Upper lobe of left lung (tissue), 6 donors: ENCODE measurements at places on chromosomes 4 and X. TPM values are rescaled to one million over a fixed set of nuclear protein-coding genes. Genes with fewer than 3 reads are reported as not detected.

Gene IL21
- not detected for total RNA-seq

Gene RAB9B
- 0.84 TPM for total RNA-seq

Gene STARD8
- 14.7 TPM for total RNA-seq

Gene PRRG1
- total RNA-seq = 6.8 TPM

Gene MSL3
- total RNA-seq = 29.6 TPM

Gene SLC9B1
- 1.4 TPM for total RNA-seq

Gene SEPTIN11
- total RNA-seq = 136 TPM

Gene NPY1R
- 2.3 TPM for total RNA-seq

Gene BEX1
- total RNA-seq = not detected

Gene KLHL4
- total RNA-seq = 0.89 TPM

Gene ADGRG2
- total RNA-seq = 0.69 TPM

Gene DNAAF6
- total RNA-seq = 2.9 TPM

Gene FGFR3
- total RNA-seq = 92.2 TPM

DNA sequence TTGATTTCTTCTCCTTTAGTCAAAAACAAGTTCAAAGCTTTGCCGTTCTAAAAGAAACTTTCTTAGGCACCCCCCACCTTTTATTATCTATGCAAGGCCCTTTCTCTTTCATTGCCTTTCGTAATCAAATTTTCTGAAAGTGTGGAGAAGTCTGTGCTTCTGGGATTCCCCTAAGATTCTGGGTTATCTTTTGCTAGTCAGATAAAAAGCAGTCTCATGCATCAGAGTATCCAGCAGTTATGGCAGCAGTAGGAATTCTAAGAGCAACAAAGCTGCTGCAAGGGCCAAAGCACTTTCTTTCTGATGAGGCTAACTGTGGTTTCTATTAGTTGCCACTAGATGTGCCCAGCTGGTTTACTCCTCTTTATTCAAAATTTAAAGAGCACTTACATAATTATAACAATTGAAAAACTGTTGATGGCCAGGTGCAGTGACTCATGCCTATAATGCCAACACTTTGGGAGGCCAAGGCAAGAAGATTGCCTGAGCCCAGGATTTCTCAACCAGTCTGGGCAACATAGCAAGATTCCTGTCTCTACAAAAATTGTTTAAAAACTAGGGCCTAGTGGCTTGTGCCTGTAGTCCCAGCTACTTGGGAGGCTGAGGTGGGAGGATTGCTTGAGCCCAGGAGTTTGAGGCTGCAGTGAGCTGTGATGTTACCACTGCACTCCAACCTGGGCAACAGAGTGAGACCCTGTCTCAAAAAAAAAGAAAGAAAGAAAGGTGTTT, 296.2 kb downstream of the PAPSS1 start:
- DNase-seq = no peak

GRCh38 chr4:173684223-173684622, 154.2 kb upstream of the HAND2 start:
- no peak for DNase-seq

DNA sequence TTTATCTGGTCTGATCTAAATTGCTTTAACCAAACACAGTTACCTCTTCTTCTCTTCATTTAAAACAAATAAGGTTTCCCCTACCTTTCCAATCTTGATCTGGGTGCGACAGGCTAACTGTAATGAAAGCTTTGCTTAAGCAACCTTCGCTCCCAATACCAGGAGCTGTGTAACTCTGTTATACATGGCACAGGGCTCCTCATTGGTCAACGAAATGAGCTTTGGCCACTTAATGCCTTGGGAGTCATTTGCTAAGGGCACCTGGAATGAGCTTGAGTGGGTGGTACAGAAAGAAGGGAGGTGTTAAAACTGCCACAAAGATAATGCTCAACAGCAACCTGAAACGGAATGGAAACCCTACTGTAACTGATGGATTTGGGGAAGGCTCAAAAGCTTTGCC, 140.5 kb downstream of the CHRNA9 start:
- DNase-seq = peak; percentile 47

- no peak for DNase-seq
Observed at GRCh38 chr4:141179474-141180373, 41.0 kb upstream of the ZNF330 start.

DNA sequence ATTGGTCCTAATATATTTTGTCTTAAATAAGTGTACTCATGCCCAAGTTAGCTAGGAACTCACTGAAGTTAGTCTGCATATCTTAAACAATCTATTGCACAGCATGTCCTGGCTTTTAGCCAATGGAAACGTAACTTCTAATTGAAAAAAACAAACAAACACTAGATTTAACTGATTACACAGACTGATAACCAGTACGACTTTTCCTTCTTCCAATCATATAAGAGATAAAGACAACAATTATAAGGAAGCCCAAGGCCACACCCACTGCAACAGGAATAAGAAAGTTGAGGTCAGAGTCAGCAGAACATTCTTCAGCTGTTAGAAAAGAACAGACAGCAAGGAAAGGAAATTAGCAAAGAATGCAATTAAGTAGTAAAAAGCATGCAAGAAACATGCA, 40.8 kb downstream of the LAMP2 start:
- no peak for DNase-seq

GRCh38 chr4:7625071-7625470, 190.3 kb upstream of the PSAPL1 start:
- no peak for DNase-seq

- DNase-seq = no peak
Observed at GRCh38 chr4:124650614-124651013, 61.9 kb downstream of the ANKRD50 start.

DNA sequence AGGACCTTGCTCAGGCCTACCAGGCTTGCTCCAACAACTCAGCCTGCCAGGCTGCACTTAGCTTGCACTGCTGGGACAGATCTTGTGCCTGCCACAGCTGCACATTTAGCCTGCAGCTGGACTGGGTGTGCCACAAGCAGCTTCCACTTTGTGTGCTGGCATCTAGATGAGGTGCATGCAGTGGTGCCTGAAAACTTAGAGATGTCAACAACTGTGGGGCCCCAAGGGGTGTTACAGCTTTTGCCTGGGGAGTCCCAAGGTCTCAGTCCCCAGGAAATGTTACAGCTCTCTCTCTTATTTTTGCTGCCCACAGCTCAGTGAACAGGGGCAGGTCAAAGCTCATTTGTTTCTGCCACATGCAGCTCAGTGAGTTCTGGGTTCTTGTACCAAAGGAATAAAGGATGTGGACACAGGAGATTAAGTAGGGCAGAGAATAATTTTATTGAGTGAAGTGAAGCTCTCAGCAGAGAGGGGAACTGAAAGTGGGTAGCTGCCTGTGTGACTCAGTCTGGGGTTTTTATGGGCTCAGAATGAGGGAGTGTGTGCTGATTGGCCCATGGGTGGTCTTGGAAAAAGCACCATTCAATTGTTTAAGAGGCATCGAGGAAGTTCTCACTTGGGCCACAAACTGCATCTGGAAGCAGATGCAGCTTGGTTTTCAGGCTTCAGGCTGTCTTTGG, 828.3 kb downstream of the TECRL start:
- no peak for DNase-seq

DNA sequence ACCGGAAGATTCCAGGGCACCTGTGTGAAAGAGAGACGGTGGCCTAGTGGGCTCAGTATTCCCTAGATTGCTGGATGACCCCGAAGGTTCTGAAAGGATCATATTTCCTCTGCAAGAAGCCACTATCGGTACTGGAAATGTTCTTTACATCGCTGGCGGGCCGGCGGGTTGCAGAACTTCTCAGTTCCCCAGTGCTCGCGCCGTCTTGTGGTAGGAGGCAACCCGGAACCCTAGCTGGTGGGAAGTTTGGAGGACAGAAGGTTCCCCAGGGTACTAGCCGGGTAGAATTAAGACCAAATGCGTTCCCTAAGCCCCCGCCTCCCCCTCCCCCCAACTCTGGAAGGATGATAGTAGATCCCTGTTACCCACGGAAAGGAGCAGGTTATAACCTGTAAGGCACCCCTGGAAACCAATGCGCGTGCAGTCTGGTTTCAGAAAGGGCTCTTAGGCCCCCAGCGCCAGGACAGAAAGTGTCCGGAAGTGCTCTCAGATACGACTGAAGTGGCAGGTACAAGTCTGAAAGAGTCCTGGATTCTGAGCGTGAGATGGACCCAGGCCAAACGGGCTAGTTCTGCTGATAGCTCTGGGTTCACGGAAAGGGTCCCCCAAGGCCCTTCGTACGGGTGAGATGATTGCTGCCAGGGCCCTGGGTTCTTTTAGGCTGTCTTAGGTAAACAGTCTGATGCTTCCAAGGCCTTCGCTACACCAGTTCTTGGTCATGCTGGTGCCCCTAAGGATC, 61.7 kb upstream of the DCAF8L1 start:
- no peak for DNase-seq

- no peak for DNase-seq
Observed at GRCh38 chr4:70589785-70590184, 2.3 kb upstream of the AMBN start.

GRCh38 chr4:25807102-25807728, 55.6 kb downstream of the SEL1L3 start:
- DNase-seq = no peak

DNA sequence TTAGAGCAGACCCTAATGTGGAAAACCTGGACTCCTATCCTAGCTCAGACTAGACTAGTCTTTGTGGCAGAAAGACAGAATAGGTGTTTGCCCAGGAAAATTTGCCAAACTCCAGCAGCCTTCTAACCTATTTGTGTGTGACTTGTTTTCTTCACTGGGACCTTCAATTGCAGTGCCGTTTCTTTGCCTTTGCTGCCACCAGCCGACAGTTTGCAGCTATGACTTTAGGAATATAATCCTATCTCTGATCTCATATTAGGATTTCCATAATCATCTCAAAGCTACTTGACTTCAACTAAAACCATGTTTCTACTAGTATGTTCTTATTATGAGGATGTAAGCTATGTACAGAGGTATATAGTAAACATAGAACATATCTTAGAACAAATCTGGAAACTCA, 60.2 kb upstream of the PGAM4 start:
- DNase-seq = no peak

DNA sequence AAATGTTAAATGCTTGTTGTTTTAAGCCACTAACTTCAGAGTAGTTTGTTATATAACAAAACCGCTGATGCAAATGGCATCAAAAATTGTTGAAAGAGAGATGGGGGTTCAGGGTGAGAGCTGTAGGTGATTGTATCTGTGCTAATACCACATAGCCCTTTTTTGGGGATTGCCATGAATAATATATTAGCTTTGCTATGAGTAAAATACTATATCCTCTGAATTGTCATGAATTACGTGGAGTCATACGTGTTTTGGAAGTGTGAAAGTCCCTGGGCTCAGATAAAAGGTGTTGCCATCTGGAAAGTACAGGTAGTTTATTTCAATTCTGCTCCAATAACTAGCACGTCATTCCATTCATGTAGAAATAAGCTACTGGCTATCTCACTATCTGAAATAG, 30.6 kb downstream of the DYNLT3 start:
- DNase-seq = no peak

DNA sequence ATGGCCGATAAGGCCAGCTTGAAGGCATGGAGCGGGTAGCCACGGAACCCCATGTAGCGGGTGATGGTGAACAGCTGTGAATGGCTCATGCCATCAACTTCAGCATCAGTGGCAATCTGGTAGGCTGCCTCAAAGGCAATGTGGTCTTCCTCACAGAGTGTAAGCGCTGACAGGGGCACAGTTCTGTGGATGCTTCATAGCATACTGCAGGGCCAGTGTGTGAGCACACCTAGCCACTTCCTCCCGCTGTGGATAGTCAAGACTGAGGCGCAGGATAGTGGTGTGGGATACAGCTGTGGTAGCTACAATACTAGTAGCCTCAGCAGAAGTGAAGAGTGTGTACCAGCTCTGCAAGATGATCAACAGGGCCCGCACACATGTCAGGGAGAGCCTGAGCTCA, 40.5 kb downstream of the C4orf33 start:
- DNase-seq = no peak

- no peak for DNase-seq
Observed at GRCh38 chr4:109040441-109040840, 262.0 kb downstream of the COL25A1 start.

DNA sequence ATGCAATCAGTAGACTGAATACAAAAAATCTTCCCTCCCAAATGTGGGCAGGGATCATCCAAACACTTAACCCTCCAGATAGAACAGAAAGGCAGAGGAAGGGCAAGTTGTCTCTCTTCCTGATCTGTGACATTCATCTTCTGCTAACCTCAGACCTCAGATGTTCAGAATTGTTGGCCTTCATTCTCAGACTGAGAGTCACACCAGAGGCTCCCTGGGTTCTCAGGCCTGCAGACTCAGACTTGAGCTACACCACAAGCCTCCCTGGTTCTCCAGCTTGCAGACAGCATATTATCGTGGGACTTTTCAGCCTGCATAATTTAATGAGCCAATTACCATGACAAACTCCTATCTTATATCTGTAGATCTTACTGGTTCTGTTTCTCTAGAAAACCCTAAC, 1471.6 kb upstream of the ADGRL3 start:
- DNase-seq = no peak

DNA sequence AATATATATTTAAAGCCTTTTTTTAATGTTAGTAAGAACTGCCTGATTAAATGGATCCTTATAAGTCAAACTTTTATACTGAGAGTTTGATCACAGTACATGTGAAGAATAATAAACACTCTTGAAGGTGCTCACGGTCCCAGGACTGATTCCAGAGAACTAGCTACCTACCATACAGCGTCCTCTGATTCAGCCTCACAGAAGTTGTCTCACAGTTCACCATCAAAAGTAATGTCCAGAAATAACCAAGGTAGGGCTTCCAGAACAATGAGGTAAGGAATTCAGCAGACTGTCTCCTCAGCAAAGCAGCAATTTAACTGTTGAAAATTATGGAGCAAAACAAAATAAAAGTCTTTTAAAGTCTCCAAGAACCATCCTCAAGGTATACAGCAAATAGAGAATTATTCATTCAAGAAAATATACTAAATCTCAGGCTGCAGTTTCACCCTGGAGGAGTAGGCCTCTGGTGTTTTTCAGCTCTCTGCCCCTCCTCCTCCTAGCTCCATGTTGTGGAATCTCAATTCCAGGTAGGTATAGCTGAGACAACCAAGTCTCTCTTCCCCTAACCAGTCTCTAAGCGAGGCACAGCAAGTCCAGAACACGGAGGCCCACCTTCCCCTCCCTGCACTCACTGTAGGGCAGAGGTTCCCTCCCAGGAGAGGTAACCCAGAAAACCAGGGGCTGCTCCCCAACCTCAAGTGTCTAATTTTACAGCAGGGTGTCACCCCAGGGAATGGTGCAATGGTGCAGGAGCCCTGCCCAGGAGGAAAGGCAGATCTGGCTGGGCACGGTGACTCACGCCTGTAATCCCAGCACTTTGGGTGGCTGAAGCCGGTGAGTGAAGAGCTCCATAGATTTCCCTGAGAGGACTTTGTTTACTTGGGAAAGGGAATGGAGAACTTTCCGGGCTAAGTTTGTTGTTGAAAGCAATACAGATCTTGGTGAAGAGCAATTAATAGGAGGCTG, 28.6 kb downstream of the FAM241A start:
- DNase-seq = no peak

DNA sequence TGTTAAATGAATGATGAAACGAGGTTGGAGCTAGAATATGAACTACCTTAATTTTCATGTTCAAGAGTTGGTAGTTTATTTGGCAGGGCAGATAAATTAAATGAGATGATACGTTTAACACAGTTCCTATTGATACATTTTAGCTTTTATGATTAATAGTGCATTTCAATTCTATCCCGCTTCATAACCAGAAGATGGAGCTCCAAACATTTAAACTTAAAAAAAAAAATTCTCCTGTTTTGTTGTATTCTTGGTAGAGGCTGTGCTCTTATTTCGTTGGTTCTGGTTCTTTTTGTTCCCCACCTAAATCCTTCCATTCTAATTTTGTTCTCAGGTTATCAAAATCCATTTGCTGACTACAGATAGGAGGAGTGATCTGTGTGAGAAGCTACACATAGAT, 71.8 kb upstream of the PTPN13 start:
- no peak for DNase-seq

- no peak for DNase-seq
Observed at GRCh38 chr4:138078253-138078652, 163.9 kb downstream of the SLC7A11 start.
